HCT116 (cell line): ENCODE measurements at places on chromosomes 12 and 14. TPM values are rescaled to one million over a fixed set of nuclear protein-coding genes. Genes with fewer than 3 reads are reported as not detected.

DNA sequence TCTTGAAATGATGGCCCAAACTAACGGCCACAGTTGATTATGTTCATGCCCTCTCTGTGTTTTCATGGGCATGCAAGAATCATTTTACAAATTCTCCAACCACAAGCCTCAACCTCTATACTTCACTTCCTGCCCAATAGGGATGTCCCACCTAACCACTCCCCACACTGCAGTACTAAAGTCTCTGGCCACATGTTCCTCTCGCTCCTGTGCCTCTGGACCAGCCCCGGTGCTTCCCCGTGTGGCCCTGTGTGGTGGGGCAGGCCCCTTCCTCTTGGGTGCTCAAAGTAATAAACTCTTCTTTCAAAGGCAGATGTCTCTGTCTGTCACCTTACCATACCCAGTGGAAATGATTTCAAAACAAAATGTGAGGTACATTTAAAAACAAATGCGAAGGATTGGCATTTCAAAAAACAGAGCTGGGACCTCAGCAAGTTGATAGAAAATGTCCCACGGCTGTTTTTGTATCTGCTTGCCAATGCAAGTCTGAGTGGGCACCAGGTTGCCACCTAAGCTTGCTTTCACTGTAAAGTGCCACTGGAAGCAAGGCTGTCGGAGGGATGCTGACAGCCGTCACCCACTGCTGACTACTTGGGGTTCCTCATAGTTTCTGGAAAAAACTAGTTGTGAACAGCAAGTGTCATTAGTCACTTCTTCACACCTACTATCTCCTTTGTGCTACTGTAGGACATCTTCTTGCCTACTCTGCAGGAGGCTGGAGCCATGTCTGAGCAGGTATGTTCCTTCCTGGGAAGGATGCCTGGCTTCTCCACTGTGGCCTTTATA lies 8.2 kb upstream of the SERPINA11 start:
- no peak for DNase-seq

GRCh38 chr14:94601884-94602391 lies 10.3 kb upstream of the SERPINA3 start:
- peak; percentile 27 for DNase-seq

GRCh38 chr12:114190971-114191370 lies 215.0 kb downstream of the TBX5 start:
- no peak for DNase-seq

GRCh38 chr14:33524244-33524643 lies 426.6 kb downstream of the EGLN3 start:
- DNase-seq = no peak

DNA sequence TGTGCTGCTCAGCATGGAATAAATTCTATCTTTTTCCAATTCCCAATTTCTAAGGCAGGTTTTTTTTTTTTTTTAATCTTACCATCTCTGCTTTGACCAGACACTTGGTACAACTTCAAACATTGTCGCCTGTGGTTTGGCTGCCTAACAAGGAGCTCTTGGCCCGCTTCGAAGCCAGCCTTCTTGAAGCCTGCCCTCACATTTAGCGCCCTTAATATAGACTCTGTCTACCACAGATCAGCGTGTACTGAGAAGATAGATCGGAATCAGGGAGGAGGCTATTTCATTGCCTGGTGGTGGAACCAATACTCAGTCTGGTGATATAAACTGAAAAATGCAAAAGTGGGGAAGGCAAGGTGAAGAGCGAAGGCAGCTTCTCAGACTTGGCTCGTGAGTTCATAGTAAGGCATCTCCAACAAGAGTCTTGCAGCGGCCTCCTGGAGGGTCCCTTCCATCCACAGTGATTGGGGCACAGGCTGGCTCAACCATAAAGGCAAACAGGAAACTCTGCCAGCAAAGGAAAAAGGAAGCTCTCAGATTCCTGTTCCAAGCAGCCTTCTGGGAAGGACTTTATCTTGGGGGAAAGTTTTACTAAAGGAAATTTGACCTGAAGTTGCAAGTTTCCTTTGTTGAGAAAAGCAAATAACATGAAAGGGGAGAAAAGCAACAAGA lies 103.2 kb upstream of the BCL2L14 start:
- no peak for DNase-seq

- DNase-seq = no peak
Measured at GRCh38 chr12:41140117-41140516, 48.0 kb upstream of the PDZRN4 start.

DNA sequence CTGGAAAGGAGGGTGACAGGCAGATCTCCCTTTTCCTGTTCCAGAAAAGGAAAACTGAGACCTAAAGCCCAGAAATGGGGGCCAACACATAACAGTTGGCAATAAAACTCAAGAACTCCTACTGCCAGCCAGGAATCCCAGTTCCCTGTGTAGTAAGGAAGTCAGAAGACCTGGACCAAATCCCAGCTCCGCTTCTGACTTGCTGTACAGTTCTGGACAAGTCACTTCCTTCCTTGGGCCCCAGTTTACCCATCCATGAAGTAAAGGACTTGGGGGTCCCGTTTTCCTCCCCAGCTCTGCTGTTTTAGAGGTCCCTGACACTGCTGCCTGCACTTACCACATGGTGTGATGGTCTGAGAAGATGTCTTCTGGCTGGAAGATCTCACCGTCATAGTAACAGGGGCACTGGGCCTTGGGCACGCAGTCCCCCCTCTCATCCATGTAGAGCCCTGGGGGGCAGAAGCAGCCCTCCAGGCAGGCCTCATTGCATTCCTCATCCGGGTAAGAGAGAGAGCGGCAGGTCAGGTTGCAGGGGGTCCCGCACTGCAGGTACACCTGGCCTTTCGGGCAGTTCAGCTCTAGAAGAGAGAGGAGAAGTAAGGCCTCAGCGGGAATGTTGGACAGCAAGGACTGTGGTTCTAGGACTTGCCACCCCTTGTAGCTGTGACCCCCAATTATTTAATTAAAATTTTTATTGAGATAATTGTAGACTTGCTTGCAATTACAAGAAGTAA lies 72.1 kb downstream of the VWF start:
- DNase-seq = no peak

- no peak for DNase-seq
Measured at GRCh38 chr12:84822525-84822924, 90.1 kb downstream of the SLC6A15 start.

GRCh38 chr12:57483466-57483865 lies 3.8 kb upstream of the ARHGAP9 start:
- DNase-seq = no peak

- no peak for DNase-seq
Measured at GRCh38 chr12:47017041-47017713, 62.2 kb upstream of the PCED1B start.

- DNase-seq = no peak
Measured at GRCh38 chr14:68564826-68565759, 227.8 kb downstream of the ZFP36L1 start.

GRCh38 chr14:80315681-80316080 lies 104.4 kb upstream of the DIO2 start:
- no peak for DNase-seq

GRCh38 chr12:132657004-132657727 lies 30.0 kb downstream of the POLE start:
- no peak for DNase-seq

GRCh38 chr14:35533357-35534207 lies at the start of gene INSM2:
INSM2 (plus strand) TSS chr14:35534164; CDS start chr14:35534253, 89 bp downstream.
- DNase-seq = no peak

DNA sequence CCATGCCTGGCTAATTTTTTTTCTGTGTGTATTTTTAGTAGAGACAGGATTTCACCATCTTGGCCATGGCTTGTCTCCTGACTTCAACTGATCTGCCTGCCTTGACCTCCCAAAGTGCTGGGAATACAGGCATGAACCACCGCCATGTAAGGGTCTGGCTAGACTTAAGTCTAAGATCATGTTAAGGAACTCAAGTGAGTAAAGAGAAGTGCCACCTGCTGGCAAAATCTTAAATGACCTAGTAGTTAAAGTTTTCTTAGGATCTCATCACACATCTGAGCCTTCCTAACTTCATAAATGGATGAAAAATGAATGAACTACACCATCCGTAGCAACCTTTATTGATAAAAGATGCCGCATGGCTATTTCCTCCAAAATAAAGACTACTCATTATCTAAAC lies 1.7 kb upstream of the C12orf56 start:
- DNase-seq = no peak

DNA sequence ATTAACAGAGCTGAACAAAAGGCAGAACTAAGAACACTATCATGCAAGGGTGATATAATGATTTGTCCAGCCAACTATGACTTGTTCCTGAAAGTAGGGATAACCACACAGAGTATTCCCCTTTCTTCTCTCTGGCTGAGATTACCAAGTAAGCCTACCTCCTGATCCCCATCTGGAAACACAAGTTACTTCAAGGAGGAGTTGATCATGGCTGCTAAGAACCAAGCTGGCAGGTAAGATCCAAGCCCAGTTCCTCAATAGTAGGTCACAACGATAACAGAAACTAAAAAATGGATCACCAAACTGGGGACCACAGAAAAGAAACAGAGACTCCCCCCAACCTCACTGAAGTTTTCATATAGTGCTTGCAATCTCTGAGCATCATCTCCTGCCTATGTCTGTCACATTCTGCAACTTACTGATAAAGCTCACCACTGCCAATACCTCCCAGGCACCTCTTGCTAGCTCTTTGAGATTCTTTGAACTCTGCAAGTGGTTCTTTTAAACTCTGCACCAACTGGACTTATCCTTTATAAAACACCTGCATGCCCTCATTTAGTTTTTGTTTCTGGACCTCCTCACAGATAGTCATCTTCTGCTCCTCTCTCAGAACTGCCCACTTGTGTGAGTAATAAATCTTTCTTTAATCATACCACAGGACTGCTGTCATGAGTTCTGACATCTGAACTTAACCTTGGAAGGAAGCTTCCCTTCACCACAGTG lies 76.6 kb downstream of the LRP6 start:
- no peak for DNase-seq

- DNase-seq = peak; percentile 35
Measured at GRCh38 chr14:100025111-100025510, 40.1 kb upstream of the EVL start.

DNA sequence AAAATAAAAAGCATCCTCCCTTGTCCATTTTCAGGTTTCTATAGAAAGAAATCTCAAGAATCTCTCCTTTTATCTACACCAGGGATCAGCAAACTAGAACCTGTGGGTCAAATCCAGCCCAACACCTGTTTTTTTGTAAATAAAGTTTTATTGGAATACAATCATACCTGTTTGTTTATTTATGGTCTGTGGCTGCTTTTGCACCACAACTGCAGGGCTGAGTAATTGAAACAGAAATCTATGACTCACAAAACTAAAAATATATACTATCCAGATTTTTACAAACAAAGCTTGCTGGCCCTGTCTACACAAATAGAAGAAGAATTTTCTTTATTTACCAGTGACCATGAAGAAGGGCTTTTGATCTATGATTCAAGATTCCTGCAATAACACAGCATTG lies 95.1 kb upstream of the COCH start:
- DNase-seq = no peak

DNA sequence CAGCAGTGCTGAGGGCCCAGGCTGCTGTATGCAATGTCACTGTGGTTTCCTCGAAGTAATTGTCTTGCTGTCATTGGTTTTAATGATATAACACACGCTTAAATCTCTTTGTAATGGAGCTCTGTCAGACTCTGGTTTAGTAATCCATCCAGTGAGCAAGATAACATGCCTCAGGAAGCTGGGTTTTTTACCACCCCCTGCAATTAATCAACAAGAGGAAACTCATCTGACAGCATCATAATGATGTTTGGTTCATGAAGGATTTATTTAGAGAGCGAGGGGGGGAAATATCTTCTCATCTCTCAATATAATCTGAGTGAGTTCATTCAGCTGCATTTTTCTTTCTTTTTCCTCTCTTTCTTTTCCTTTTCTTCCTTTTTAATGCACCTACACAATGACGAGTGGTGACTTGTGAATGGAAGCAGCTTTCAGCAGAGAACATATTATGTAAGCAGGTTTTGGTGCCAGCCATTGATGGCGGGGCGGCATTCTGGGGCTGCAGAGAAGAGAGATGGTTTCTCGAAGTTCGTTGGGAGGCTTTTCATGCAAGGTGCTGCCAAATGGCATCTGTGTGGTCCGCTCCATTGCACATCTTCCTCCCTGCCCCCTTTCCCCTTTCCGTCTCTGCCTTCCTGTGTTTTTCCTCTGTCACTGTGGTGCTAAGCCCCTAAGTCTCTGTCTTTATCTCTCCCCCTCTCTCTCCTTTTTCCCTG lies 6.7 kb downstream of the RPH3A start:
- DNase-seq = no peak

DNA sequence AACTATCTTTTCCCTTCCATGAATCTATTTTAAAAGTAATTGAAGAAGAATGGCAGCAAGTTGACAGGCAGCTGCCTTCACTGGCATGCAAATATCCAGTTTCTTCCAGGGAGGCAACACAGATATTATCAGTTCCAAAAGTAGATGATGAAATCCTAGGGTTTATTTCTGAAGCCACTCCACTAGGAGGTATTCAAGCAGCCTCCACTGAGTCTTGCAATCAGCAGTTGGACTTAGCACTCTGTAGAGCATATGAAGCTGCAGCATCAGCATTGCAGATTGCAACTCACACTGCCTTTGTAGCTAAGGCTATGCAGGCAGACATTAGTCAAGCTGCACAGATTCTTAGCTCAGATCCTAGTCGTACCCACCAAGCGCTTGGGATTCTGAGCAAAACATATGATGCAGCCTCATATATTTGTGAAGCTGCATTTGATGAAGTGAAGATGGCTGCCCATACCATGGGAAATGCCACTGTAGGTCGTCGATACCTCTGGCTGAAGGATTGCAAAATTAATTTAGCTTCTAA lies 18.4 kb downstream of the TMPO start:
- DNase-seq = no peak

DNA sequence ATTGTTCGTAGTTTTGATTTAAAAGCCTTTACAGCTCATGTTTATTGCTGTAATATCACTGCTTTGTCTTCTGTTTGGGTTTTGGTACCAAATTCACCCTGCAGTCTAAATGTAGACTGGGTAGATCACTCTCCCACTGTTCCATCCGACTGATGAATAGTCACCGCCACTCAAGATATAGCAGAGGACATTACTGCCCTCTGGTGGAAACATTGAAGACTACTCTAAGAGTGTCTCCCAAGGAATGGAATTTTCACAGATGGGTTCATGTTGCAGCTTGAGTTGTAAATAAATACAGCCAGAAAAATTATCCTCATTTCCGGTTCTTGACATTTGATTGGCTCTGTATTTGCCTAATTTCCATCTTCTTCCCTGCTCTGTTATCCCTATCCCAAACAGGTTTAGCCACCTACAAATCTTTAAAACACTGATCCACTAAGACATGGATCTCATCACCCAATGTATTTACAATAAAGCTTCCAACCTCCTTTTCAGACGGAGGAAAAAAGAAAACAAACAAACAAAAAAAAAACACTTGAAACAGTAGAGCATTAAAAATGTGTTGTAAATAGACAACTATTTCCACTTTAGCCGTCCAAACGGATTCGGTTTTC lies 198.3 kb upstream of the CPNE8 start:
- DNase-seq = peak; percentile 70

GRCh38 chr14:32606301-32606700 lies 277.2 kb downstream of the AKAP6 start:
- DNase-seq = no peak

- no peak for DNase-seq
Measured at GRCh38 chr14:59871166-59871495, 555 bp upstream of the RTN1 start.

The CD27 gene
- 0.25 TPM for total RNA-seq

The HCAR3 gene
- not detected for total RNA-seq

The BRAP gene
- total RNA-seq = 16.7 TPM

The HOXC12 gene
- total RNA-seq = not detected

The ADAM21 gene
- total RNA-seq = 0.98 TPM

The IFNG-AS1 gene
- total RNA-seq = not detected

The CEP170B gene
- total RNA-seq = 45.9 TPM
